ENCODE measurements at places on chromosomes 5 and 9.

GRCh38 chr5:134007581-134008265 lies 2.9 kb upstream of the VDAC1 start:
- DNase-seq = no peak

DNA sequence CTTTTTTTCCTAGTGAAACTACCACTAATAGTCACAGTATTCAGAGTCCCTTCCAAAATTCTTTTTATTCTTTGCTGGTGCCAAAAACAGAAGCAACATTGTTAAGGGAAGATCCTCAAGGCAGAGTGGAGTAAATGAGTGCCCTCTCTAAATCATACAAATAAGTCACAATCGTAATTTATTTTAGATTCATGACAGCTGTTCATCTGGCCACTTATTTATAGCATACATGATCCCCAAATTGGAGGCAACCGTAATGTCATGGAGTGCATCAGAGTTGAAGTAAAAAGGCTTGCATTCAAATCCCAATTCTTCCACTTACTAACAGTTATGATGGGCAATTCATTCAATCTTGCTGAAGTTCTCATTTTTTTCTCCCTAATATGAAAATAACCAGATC lies 33.4 kb downstream of the POLK start:
- no peak for DNase-seq

DNA sequence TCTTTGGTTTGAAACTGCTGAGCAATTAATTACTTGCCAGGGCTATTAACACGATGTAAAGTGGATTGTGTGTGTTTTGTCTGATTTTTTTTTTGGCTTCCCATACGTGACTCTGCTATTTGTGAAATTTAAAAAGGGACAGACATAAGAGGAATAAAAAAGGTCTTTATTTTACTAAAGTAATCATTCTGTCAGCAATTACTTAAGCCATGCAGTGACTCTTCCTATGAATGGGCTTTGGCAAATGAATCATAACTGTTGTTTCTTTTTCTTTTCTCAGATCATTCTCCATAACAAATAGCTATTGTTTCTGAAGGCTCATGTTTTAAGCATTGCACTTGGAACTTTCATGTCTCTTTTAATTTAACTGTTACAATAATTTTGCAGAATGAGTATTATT lies 461.3 kb upstream of the RORB start:
- DNase-seq = no peak

GRCh38 chr9:113343732-113344231 lies 3.7 kb upstream of the WDR31 start:
- DNase-seq = peak; percentile 88

- DNase-seq = peak; percentile 79
Observed at GRCh38 chr9:92808726-92809451, 44.3 kb upstream of the BICD2 start.

DNA sequence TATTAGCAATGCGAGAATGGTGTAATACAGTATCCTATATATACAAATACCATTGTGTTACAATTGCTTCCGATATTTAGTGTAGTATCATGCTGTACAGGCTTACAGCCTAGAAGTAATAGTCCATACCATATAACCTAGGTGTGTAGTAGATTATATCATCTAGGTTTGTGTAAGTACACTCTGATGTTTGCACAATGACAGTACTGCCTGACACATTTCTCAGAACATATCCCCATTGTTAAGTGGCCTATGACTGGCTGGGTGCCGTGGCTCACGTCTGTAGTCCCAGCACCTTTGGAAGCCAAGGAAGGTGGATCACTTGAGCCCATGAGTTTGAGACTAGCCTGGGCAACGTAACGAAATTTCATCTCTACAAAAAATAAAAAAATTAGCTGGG lies 124.6 kb downstream of the PAM start:
- DNase-seq = no peak

DNA sequence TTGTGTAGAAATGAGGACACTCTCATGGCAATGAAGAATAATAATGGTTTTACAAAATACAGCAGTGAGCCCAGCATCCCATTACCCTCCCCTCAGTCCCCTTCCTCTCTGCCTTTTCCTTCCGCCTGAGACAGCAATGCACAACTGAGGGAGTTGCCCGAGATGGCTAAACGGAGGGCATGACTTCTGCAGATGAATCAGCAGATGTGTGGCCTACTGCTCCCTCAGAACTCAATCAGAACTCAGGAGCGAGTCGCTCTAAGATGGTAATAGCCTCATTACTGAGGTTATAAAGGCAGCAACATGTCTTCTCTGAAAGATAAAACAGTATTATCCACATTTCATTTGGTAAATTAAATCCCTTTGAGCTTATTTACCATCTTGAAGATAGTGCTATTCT lies 326.6 kb downstream of the ENC1 start:
- no peak for DNase-seq

DNA sequence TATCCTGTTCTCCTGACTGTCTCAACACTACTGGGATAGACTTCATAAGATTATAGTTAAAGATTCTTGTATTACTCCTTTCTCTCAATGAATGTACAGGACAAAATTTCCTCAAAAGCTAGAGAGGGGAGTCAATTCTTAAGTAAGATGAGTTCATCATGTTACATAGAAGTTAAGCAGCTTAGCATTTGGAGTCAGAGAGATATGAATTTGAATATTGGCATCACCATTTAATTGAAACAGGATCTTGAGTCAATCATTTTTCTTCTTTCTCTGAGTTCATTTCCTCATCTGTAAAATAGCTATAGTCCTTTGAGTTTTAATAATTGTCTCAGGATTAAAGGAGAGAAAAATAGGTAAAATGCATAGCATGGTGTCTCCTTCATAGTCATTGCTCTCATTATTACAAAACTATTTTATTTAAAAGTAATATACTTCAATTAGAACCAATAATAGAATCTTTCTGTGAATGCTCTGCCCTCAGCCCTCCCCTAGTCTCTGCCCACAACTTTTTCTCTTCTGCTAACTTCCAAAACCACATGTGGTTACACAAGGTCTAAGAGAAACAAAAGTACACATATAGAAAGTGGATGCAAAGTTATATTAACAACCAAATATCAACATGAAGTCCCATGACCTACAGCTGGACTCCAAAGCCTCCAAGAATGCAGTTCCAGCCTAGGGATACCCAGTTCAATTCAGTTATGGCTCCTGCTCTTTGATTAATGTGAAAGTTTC lies 265.6 kb downstream of the TLE1 start:
- no peak for DNase-seq

GRCh38 chr5:54616518-54617220 lies 99.1 kb downstream of the SNX18 start:
- no peak for DNase-seq

Measured in NCI-H510A (cell line).